Fibroblast of skin of right quadriceps (primary cell): ENCODE measurements at places on chromosomes 2 and 18.

- DNase-seq: no peak
Measured at GRCh38 chr2:239507576-239508258, 106.9 kb upstream of the HDAC4 start.

GRCh38 chr2:202049092-202049728 is 15.6 kb downstream of the FZD7 start:
- DNase-seq: no peak

- DNase-seq: no peak
Measured at GRCh38 chr2:86251840-86252266, 52.6 kb downstream of the MRPL35 start.

GRCh38 chr2:191318729-191319078 is 73.5 kb downstream of the MYO1B start:
- peak; percentile 80 for DNase-seq

DNA sequence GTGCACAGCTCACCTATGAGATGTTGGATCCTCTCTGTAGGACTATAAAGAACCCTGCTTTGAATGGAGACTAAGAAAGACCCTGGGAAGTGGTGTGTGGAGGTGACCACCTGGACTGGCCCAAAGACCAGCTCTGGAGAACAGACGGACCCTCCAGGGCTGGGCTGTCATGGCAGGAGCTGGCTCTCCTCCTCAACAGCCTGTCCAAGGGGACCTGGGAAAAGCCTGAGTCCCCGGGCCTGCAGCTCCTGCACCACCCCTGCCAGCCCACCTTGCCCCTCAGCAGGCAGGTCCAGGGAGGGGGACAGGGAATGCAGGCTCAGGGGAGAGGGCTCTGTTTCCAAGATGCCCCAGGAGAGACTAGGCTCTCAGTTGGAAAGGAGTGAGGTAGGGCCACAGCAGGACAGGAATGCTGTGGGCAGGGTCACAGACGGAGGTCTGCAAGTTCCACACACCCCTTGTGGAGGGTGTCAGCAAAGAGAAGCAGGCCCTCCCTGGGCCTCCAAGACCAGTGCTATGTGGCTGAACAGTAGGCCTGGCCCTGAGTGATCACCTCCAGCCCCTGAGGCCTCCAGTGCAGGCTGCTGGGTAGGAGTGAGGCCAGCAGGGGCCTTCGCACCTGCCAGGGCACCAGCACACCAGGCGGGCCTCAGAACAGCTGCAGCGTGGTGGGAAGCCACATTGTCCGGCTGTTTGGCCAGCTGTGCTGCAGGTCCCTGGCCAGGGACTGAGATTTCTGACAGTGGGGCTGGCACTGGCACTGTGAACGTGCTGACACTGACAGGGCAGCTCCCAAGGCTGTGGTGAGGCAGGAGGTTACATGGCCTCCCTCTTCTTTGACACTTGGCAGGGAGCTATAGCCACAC is 86.4 kb upstream of the OTOS start:
- DNase-seq: no peak

GRCh38 chr2:219477815-219478214 is 20.9 kb upstream of the GMPPA start:
- DNase-seq: no peak

- no peak for DNase-seq
Measured at GRCh38 chr18:43774497-43774896, 497.2 kb upstream of the SYT4 start.

DNA sequence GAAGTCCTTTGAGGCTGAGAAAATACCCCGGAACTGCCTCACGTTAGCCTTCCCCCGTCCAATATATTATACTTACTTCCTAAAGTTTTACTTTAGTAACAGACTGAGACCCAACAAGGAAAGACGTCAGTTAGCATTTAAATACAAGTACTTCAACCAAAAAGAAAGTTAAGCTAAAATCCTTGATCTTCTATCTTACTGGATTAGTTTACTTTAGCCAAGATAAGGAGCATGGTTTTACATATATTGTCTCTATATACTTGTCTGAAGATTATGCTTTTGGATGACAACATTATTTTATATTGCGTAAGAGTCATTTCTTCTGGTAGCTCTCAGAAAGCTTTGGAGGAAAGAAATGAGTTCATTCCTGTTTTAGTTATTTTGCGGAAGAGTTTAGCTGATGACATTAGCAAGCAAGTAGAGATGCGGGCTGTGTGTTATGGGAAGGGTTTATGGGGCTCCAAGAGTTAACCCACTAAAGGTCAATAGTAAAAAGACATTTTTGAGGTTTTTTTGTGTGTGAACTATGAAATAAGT is 532.9 kb downstream of the ZNF516 start:
- DNase-seq: no peak

DNA sequence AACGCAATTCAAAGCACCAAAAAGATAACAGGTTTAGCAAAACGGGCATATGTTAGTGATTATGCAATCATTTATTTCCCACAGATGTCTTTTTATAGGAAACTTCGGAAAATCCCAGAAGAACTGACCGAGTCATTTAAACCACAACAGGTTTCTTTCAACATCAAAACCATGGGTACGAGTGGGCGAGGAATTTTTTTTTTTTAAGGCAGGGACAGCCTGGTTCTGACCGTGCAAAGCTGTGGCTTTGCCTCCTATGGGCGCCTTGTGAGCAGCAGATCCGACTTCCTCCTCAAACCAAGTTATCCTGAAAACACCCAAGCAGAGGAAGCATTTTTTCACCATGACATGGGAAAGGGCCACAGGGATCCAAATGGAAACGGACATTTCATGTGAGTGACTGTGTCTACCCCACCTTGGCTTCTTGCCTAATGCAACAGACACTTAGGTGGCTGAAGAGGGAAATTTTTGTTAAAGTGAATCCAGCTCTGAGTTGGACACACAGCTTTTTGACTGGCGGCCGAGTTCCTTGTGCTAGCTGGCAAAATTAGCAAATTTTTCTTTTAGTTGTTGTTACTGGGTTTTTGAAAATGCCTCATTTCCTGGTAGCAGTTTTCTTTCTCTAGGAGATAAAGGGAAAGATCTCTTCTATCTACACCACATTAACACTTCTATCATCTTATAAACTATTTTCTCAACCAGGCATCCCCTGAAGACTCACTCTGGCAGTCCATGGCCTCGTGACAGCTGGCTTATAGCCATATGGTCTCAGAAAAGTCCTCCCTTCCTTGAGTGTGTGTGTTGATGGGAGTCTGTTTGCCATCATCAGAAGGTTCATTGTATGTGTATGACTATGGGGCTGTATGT is 487.4 kb upstream of the ZEB2 start:
- peak; percentile 98 for DNase-seq

DNA sequence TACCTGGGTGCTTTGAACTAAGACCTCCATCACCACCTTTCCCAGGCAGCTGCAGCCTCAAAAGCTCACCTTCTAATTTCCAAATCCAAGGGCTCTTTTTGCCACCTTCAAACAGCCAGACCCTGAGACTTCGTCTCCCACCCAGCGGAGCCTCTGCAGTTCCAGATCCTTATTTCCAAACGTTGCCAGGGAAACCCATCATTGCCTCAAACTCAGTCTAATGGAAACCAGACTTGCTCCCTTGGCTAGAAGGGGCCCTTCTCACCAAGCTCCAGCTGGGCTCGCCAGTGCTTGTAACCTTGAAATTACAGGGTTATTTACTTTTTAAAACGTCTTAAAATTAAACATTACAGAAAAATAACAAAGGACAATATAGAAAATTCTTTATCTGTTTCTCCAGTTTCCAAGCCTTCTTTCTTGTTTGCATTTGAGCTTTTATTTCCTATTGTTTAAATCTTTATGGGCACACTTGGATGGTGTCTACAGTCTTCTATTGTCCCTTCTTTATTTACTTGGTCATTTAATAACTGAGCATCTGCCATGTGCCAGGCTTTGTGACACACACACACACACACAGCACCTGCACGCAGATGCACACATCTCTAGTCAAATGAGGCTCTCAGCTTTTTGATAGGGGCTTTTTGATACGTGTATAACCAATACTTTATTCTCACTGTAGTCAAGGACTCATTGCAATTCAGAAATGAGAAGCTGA is 36.1 kb downstream of the TRPM8 start:
- DNase-seq: no peak

DNA sequence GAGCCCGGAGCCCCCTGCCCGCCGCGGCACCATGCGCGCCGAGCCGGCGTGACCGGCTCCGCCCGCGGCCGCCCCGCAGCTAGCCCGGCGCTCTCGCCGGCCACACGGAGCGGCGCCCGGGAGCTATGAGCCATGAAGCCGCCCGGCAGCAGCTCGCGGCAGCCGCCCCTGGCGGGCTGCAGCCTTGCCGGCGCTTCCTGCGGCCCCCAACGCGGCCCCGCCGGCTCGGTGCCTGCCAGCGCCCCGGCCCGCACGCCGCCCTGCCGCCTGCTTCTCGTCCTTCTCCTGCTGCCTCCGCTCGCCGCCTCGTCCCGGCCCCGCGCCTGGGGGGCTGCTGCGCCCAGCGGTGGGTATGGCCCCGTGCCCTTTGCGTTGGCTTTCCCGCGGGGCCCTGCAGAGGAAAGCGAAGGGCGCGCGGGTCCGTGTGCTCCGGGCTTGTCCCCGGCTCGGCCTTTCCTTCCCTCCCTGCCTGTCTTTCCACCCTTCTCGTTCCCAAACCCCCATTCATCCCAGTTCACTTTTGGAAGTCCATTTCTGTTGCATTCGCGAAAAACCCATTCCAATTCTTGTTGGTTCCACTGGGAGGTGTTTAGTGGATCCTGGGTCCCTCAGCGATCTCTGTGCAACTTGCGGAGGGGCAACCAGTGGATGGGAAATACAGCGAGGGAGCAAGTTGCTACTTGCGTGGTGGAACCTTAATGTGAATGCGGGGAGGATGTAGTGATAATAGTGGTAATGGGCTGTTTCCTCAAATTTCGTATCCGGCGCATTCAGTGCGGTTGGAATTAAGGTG is 599 bp downstream of the ADAM23 start:
- peak; percentile 40 for DNase-seq

DNA sequence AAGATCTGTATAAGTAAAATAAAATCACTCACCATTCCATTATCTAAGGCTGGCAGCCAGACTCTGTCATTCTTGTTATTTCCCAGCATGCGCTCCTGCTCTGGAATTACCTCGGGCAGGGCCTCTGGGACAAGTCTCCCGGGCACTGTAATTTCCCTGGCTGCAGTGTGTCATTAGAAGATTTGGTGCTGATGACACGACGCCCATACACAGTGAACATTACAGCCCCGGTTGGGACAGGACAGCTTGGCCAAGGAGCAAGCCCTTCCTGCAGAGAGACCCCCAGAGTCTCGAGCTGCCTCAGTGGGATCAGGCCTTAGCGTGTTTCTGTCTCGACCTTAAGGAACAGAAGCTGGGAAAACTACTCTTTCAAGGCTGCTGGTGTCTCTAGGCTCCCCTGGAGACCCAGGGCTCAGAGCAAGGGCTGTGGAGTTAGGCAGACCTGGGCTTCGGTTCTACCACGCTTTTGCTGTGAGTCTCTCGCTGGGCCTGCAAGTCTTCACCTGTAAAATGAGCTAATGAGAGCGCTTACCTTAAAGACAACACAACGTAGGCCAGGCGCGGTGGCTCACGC is 39.7 kb downstream of the SMAD7 start:
- DNase-seq: no peak

- DNase-seq: no peak
Measured at GRCh38 chr2:70943205-70943871, 7.6 kb downstream of the ATP6V1B1 start.

DNA sequence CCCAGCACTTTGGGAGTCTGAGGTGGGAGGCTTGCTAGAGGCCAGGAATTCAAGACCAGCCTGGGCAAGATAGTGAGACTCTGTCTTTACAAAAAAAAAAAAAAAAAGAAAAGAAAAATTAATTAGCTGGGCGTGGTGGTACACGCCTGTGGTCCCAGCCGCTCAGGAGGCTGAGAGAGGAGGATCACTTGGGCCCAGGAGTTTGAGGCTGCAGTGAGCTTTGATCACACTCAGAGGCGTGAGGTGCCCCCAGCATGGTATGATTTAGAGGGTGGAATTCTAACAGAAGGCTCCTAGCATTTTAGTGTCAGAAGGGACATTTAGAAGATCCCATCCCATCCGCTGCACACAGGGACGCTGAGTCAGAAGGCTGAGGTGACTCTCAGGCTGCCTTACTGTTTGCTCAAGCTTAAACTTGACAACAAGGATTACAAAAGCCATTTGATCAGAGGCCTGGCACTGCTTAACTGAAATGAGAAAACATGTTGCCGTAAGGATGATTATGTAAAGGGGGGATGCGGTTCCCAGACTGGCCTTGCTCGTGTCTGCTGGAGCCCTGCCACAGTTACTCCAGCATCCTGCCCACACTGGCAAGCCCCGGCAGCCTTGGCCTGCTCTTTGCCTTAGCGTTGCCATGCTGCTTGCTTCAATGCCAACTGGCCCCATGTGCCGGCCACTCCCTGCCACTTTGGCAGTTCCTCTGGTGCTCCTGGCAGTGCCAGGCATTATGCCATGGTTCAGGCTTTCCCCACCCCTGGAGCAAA is 45.6 kb upstream of the SLC1A4 start:
- peak; percentile 11 for DNase-seq

DNA sequence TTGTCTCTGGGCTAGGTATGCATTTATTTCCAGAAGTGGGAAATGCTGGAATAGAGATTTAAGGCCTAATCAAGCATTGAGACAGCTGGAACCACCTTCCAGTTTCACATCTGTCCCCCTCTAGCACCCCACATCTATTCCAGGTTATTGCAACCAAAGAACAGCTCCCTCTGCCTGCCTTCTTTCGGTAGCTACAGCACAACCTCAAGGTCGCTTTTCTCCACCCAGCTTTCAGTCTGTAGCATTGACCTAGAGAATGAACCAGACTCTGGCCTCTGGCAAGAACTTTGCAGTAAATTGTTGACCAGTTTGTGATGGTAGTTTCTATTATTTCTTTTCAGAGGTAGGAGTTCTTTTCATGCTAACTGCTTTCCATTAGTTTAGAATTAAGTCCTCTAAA is 484.2 kb downstream of the DLGAP1 start:
- no peak for DNase-seq

GRCh38 chr2:188984065-188984491 is 9.9 kb downstream of the COL3A1 start:
- DNase-seq: peak; percentile 83

DNA sequence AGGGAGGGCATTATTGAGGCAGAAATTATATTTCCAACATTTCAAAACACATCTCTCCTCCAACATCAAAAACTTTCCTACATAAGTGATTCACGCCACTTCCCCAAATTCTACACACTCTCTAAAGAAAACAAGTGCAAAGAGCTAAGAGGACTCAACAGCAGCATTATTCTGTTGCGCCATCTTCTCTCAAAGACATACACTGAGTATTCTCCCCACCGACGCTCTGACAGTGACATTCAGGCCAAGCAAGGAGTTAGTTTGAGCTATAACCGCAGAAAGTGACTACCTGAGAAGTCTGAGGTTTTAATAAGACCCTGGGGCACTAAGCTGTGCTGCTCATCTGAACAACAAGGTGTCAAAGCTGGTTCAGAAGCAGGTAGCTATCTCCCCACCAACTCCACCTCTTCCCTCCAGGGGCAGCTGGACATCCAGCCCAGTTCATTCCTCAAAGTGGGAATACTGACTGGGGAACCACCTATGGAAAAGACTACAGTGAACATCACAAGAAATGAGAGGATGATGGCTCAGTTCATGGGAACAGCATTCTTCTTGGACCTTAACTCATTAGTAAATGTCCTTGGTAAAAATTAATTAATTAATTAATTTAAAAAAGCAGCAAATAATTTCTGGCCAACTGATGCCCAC is 309.5 kb upstream of the CCDC68 start:
- no peak for DNase-seq
